ENCODE measurements at places on chromosomes 11 and 22. TPM values are rescaled to one million over a fixed set of nuclear protein-coding genes. Genes with fewer than 3 reads are reported as not detected.

DNA sequence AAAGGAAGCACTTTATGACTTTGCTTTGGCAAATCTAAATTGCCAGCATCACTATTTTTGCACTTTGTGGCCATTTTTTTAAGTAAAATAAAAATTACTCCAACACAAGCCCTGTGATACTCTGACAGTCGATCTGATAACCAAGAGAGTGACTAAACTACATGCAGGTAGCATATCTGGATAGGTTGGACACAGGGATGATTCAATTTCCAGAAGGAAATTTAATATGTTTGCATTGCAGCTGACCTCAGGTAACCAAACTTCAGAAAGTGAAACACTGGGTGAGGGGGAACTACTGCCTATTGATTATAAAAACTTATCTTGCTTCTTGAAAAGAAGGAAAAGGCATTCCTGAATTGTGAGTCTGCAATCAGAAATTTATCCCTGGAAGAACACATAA, 13.9 kb downstream of the OR5B3 start:
- no peak for DNase-seq

DNA sequence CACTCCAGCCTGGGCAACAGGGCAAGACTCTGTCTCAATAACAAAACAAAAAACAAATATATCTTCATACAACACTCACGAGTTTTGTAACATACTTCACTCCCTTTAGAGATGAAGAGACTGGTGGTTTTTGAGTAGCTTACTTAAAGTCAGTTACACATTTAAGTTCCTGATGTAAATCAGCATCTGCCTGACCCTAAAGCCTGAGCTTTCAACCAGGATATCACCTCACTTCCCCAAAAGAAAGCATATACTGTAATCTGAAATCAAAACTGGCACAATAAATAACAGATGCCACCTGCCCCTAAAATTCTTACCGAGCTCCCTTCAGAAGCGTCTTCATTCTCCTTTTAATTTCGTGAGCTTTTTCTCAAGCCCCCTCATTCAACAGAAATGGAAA, 31.5 kb downstream of the LARGE1 start:
- no peak for DNase-seq

- no peak for DNase-seq
Measured at GRCh38 chr22:21702700-21703683, 32.6 kb downstream of the YPEL1 start.

DNA sequence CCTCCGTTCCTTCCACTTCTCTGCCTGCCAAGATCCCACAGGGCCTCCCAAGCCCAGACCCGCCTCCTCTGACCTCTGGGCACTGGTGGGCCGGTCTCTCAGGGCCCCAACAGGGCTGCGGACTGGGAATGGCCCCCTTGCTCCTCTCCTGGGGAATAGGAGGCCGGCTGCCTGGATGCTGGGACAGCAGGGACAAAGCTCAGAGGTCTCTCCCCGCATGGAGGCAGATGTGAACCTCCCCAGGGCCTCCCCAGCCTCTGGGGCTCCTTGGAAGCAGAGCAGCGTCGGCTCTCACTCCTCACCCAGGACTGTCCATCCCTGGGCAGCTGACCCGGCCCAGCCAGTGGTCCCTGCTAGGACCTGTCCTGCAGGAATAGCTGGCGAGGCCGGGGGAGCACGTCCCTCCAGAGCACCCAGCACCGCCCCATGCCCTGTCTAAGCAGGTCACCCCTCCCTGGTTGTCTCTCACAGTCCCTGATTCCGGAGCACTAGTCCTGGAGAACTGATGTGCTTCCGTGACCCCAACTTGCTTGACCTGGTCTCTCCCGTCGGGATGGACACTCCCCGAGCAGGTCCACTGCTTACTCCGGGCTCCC, 85.8 kb downstream of the RTL6 start:
- DNase-seq: no peak

DNA sequence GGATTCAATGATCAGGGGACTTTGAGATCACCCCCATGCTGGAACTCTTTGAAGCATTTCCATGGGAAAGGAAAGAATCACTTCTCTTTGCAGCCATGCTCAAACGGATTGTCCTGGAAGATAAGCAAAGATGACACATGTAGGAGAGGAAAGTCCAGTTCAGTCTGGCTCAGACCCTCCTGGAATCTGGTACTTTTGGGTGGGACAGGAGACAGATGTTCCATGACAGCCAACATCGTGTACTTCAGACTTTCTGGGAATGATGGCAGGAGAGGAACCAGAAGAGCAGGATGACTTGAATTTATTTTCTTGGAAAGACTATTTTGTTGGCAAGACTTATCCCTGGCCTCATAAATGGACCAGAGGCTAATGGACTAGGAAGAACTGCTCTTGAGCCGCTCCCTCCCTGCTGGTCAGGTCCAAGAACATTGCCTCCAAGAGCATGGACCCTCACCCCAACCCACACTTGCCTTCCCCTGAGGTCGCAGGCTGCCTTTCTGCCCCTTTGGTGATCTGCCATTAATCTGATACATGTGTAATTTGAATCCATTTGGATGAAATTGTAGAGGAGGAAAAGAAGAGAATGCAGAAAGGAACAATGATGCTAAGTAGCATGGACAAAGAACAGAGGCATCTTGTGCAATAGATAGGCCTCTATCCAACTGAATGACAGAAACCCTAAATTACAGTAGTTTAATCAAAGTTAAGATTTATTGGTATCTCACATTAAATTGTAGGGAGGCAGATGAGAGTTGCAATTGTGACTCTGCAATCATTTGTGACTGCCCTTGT, 201.0 kb downstream of the SNX19 start:
- DNase-seq: no peak

DNA sequence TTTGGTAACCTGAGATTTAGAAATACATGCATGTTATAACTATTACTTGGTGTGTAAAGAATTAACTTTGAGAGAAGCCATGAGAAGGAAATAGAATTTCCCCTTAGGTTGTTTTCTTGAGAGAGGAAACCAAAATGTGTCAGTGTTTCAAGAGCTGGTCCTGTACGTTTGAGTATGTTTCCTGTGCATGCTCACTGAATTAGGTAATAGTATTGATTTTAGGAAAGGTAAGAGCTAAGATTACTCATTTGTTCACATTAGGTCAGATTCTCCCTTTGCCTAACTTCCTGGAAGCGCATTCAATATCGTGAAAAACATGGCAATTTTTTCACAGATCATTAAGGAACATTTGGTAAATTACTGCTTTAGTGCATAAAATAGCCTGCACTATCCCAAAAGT, 49.3 kb upstream of the RDX start:
- DNase-seq: no peak

KCNJ1 gene
- not detected for total RNA-seq

DNA sequence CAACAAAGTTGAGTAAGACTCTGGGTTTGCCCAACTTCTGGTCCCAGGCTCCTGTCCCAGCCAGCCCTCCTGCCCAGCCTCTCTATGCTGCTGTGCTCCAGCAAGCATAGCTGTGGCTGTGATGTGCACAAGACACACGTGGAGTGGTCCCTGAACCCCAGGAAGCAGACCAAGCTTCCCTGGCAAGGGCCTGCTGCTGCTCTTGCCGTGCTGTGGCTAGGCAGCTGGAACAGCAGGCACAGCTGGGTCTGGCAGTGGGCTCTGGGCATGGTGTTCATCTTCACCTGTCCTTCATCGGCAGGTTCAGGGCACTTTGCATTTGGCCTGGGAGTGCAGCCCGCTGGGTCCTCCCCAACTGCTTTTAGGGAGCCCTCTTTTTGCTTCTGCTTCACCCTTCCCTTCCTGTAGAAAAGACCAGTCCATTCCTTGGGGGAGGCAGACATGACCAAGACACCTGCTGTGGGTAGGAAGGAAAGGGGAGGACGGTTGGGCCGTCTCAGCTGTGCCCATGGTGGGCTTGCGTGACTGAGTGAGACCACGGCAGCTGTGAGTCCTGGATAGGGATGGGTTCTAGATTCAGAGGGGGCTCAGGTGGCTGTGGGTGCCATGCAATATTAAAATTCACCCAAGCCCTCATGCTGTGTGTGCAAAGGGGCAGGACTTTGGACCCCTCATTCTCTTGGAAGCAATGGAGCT, 26.1 kb upstream of the ETS1 start:
- no peak for DNase-seq

CCDC34 gene
- 5.6 TPM for total RNA-seq

ME3 gene
- total RNA-seq: 43.1 TPM

DDTL gene
- total RNA-seq: 0.75 TPM

RASL10A gene
- 0.33 TPM for total RNA-seq

- DNase-seq: no peak
Measured at GRCh38 chr11:35247428-35247827, 108.5 kb downstream of the CD44 start.

GRCh38 chr11:93063086-93063485, 93.6 kb downstream of the MTNR1B start:
- DNase-seq: peak; percentile 47

PDHX gene
- 30.5 TPM for total RNA-seq

RHOD gene
- total RNA-seq: 97.0 TPM

SLC22A25 gene
- total RNA-seq: not detected

CSNK1E gene
- total RNA-seq: 217 TPM

- no peak for DNase-seq
Measured at GRCh38 chr22:49365191-49365837, 462.4 kb downstream of the BRD1 start.

GRCh38 chr22:46484861-46485595, 52.4 kb downstream of the CELSR1 start:
- DNase-seq: peak; percentile 82

SMIM35 gene
- not detected for total RNA-seq

- no peak for DNase-seq
Measured at GRCh38 chr11:104120493-104121137, 43.3 kb downstream of the PDGFD start.

DNA sequence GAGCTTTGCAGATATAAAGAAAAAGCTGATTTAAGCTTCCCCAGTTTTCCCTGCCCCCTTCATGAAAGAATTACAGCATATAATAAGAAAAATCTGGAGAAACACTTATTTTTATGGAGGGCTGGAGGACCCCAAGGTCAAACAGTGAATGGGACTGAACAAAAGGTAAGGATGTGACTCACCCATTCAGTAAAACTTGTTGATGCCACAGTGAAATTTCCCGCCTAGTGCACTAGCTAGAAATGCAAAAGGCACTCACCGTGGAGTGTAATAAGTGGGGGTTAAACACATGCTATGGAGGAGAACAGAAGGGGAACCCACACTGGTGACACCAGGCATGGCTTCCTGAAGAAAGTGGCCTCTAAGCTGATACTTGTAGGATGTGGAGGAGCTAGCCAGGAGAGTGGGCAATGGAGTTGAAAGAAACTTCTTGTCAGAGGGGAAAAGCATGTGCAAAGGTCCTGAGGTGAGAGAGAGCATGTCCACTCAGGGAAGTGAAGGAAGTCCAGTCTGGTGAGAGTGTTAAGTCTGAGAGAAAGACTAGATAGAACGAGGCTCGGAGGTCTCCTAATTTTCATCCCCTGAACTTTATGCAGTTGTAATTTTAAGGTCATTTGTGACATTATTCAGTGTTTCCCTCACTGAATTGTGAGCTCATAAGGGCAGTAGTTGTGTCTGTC, 77.1 kb downstream of the MIAT start:
- no peak for DNase-seq

GRCh38 chr22:21734540-21735199, 924 bp downstream of the YPEL1 start:
- DNase-seq: no peak

DNA sequence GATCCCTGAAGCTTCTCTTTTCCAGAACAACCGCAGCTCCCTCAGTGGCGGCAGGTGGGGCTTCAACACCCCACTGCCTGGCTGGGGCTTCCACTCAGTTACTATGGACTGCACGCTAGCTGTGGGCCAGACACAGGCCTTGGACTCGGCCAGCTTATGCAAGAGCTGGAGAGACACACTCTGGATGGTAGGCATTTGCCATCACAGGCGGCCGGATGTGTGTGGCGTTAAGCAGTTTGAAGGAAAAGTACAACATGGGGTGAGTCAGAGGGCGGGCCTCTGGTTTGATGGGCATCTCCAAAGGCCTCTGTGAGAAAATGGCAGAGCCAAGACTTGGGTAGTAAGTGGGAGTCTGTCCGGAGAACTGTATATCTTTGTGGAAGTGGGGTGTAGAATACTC, 17.6 kb downstream of the KCNJ4 start:
- no peak for DNase-seq

DNA sequence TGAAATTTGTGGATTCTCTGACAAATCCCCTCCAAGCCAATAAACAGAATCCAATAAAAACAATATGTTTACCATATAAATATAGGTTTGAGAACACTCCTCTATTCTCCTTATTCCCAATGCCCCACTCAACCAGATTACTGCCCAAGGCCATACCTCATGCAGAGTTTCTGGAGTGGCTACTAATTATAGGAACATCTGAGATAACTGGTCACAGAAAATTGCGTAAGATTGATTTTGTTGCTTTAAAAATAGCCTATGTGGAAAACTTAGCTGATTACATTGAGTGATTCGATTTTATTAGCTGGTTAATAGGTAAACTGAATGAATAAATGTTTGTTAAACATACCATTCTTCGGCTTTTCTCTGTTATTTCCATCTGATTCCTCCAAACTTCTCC, 48.0 kb downstream of the ME3 start:
- no peak for DNase-seq

HINFP gene
- total RNA-seq: 25.0 TPM

MPZL2 gene
- 13.1 TPM for total RNA-seq

CD248 gene
- total RNA-seq: 0.17 TPM

DNA sequence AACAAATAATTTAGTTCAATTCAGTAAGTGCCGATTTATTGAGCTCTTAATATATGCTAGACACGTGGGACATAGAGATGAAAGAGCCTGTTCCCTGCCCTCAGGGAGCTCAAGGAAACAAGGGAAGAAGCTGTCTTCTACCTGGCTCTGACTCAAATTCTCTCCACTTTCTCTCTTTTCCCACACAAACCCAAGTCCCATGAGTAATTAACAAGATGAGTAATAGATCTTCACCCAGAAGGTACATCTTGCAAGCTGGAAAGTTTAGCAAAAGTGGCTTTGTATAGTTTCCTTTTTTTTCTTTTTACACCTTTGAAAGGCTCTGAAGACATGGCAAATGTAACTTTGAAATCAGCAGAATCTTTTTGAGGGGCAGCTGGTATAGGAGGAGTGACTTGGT, 48.2 kb upstream of the CHST1 start:
- no peak for DNase-seq

DNA sequence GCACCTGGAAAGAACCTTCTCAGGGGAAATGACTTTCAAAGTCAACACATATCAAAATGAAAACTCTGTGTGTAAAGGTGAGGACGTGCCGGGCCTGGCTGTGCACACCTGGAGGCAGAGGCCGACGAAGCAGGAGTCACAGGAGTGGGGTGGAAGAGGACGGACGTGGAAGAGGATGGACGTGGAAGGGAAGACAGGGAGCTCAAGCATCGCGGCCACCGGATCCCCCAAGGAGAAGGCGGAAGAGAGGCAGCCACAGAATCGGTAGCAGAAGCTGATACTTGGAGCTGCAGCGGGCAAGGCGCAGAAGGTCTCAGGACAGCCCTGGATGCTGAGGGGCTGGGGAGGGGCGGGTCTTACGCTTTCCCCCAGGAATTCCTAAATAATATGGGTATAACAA, 519.8 kb downstream of the BRD1 start:
- no peak for DNase-seq

DNA sequence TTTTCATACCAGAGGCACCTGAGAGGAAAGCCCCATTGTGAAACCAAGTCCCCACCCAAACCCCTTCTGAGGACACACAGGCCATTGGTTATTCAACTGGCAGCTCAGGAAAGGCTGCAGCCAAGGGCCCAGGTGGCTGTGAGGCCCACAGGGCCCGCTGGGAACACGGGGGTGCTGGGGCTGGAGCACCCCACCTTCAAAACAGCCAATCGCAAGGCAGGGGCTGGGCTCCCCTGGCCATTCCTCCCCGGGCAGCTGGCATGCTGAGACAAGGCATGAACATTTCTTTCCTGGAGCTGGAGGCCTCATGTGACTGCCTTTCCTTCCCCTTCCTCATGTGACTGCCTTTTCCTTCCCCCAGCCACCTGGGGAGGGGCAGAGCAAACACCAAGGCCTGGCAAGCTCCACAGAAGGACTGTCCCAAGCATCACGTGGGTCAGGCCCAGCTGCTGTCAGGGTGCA, 76.9 kb downstream of the PIWIL3 start:
- DNase-seq: no peak

All from kidney epithelial cell (primary cell).